EL (cell line): ENCODE measurements at places on chromosomes 11 and 22.

DNA sequence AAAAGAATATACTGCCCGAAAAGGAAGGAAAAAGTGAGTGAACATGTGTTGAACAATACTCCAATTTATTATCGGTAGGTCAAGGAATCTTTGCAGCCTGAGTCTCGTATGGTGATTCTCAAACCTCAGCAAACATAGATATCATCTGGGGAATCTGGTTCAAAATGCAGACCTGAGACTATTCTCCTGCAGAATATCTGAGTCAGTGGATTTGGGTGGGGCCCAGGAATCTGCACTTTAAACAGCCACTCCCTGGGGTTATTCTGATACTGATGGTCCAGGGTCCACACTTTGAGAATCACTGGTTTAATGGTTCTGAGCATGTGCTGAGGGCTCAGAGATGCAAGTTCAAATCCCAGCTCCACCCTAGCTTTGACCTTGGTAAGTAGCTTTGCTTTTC, 53.6 kb upstream of the GRK3 start:
- DNase-seq: no peak

DNA sequence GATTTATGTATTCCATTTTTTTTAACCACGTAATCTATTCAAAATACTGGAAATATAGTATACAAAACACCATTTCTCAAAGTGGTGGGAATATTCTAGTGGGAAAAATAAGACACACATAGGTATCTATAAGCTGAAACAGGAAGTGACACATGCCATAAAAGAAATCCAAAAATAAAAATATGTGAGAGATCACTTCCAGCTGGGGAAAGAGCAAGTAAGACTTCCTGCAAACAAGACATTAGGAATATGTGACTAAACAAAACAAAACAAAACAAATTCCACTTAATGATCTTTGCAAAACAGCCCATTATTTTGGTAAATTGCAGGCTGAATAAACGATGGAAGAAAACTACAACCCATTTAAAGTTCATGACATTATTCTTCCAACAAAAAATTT, 107.3 kb upstream of the CEP126 start:
- DNase-seq: no peak

DNA sequence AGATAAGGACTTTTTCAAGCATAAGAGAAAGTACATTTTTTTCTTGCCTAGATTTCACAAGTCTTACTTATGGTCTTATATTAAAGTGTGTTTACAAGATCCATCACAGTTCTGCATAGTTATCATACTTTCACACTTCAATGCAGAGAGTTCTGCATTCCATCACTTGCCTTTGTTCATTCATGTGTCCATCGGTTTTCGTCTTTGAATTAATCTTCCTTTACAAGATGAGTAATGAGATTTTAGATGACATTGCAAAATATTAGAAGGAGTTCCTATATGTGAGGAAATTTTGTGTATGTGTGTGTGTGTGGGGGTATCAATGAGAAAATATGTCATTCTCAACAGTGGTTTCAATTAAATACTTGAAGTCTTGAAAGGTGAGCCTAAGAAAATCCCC, 98.1 kb upstream of the GUCY1A2 start:
- DNase-seq: peak; percentile 11

- peak; percentile 27 for DNase-seq
Observed at GRCh38 chr11:23725752-23726151, 771.1 kb upstream of the LUZP2 start.

DNA sequence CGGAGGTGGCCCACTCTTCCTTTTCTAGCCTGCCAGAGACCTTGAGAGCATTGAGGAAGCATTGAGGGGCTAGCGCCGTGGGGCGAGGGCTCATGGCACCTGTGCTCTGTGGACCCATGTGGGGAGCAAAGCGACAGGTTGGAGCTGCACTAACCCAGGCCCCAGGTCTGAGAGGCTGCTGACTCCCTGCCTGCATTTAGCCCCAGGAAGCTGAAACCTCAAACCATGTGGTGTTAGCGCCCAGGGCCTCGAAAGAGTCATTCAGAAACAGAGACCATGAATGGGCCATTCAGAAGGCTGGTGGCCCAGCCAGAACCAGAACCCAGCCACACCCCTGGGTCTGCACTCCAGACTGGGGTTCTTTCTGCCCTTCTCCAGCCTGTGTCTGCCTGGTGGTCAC, 88.6 kb downstream of the BCR start:
- no peak for DNase-seq

GRCh38 chr11:44831605-44832394, 105.0 kb downstream of the TSPAN18 start:
- DNase-seq: no peak

DNA sequence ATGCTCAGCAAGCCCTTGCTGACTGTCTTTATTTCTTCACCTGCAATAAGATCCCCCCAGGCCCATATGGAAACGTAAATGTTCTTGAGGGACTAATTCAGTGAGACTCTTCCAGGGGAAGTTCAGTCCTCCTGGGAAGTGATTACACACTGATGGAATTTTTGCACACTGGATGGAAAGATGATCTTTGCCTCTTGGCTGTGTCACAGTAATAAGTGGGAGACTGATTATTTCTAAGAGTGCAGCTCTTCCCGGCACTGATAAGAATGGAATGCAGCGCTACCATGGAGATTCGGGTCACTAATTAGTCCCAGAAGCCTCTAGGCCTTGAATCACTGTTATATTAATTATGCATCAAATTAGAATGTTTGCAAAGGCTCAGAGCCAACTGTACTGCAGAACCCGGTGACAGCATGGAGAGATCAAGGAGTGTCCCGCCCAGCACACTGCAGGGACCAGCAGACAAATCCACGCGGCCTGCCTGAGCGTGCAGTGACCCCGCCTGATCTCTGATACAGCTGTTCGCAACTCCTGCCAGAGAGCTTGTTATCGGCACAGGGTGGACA, 178.3 kb downstream of the SNX19 start:
- DNase-seq: peak; percentile 93

- no peak for DNase-seq
Observed at GRCh38 chr11:15569305-15570025, 454.7 kb downstream of the INSC start.

DNA sequence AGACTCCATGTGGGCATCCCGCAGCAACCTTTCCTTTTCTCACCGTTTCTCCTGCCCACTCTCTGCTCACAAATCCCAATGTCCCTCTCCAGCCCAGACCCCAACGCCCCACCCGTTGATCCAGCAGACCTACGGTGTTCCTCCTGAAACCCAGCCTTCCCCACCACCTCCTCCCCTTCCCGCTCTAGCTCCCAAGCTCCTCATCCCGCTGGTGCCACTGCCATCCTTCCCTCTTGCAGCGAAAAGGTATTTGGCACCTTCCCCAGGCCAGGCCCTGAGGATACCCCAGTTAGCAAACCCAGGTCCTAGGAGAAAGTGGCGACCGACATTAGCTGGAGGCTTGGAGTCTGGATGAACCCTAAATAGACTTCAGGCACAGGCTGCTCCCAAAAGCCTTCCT, 84.0 kb upstream of the RTL6 start:
- DNase-seq: no peak

DNA sequence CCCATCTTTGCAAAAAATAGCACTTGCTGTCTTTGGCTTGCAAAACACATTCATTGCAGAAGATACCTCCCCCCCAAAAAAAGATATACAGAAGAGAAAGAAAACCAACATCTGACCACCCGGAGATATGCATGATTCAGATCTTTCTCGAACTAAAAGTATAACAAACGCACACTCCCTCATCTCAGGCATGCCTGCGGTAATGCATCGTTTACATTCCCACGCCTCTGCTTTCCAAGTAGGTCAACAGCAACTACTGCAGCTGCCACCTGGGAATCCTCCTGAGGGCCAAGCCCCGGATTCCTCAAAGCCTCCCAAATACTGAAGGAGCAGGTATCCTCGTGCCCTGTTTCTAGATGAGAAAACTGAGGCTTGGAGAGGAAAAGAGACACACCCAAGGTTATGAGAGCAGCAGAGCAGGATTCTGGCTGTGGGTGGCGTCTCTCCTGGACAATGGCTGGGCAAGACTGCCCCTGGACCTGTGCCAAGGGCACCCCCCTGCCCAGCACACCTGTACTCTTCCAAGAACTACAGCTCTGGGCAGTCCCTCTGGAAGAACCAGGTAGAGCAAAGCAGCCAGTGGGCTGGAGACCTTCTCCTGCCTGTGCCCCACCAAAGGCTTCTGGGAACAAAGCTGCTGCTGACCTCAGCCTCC, 38.1 kb downstream of the NUP50 start:
- peak; percentile 43 for DNase-seq

GRCh38 chr11:11414996-11415395, 61.9 kb upstream of the CSNK2A3 start:
- DNase-seq: no peak

DNA sequence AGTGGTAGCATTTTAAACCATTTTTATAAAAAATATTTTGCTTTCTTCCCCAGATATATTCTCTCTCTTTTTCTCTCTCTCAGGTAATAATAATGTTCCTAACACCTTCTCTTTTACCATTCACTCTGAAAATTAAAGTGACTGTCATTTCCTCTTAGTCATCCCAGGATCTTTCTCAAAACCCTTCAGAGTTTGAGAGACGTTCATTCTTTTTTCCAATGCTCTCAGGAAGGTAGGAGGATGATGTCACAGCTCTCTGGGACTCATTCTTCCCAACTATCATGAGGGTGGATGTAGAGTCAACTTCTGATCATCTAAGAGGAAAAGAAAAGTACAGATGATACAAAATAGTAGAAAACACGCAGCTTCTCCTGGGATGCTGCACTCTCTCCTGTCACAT, 60.2 kb upstream of the CRTAM start:
- DNase-seq: peak; percentile 48

DNA sequence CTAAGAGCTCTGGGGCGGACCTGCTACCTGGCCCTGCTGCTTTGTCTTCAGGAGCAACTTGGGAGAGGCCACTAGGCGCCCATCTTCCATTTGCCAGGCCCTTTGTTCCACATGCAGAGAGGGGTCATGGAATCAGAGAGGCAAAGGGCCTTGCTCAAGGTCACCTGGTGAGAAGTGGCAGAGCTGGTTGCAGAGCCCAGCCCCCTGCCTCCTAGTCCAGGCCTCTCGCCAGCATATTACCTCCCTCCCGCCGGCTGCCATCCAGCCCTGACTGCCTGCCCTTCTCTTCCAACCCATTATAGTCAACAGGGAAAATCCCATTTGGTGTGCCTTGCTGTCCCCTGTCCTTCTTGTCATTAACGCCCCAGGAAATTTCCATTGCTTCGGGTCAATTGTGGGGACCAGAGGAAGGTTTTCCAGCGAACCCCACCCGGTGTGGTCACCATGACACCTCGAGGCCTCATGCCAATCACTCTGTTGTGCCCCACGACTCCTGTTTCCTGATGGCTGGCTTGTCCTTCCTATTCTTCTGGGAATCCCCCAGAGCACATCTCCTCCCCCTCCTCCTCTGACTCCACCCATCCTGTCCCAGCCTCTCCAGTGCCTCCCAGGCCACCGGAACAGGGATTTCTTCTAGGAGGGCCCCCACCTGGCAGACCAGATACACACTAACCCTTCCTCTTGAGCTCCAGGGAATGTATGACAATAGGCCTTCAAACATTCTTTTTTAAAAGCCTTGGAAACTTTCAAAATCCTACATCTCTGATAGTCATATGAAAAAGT, 77.0 kb downstream of the NECTIN1 start:
- no peak for DNase-seq

GRCh38 chr11:111792955-111793500, 26.8 kb upstream of the PPP2R1B start:
- no peak for DNase-seq

- no peak for DNase-seq
Observed at GRCh38 chr22:24303007-24303406, 32.4 kb downstream of the SPECC1L start.

DNA sequence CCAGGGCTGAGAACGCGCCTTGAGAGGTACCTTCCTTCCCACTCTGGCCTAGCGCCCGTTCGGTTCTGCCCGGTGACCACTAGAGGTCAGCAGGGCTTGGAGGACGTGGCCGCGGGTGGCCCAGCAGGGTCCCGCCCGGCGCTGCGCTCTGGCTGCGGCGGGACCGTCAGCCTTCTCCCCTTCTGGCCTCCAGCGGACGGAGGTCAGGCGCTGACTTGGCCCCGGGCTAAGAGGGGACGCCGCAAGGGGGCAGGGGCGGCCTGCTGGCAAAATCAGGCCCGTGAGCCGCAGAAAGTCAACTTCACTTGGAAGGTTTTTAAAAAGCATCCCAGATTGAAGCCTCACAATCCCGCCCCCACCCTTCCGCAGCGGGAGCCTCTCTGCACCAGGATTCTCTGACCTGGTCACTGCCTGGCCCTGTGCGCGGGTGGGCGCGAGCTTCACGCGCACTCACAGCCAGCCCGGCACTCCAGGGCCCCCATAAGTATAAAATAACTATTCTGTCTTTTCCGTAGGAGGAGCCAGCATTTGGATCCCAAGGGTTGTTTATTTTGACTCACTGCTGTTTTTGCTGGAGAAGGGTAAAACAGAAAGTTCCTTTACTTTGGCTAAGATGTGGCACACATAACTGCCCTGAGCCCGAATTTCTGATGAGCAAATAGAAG, 23.2 kb upstream of the ZBTB16 start:
- DNase-seq: peak; percentile 55

GRCh38 chr11:116782728-116783127, 5.1 kb downstream of the ZPR1 start:
- DNase-seq: peak; percentile 68

- no peak for DNase-seq
Observed at GRCh38 chr11:104337273-104337672, 173.3 kb upstream of the PDGFD start.

GRCh38 chr11:126355926-126356897, 726 bp downstream of the ST3GAL4 start:
- peak; percentile 66 for DNase-seq

DNA sequence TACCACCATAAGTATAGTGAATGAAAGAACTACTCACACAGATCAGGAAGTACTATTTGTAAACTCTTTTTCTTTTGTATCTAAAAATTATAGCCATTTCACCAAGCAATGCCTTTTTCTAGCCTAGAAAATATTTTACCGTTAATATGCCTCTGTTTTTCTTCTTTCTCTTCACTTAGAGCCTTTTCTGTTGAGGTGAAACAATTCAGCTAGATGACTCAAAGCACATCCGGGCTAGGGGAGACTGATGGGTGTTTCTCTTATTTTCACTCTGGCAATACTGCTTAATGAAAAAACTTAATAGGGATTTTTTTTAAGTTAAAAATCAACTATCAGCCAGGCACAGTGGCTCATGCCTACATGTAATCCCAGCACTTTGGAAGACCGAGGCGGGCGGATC, 93.3 kb downstream of the SGSM3 start:
- DNase-seq: no peak

DNA sequence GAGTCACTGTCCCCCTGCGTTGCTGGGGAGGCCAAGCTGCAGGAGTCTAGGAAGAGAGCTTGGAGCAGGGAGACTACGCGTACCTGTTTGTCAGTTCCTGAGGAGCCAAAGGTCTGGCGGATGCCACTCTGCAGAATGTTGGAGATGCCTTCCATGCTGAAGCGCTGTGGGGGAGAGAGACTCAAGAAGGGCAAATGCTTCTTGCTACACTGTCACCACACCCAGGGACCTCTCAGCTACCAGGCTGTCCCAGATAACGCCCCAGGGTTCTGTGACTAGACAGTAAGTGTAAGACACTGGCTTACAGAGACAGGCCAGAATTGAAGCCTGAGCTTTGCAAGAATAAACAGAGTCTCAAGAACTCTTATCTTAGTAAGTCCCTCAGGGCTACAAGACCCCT, 42.0 kb downstream of the FEZ1 start:
- no peak for DNase-seq
